ENCODE measurements at places on chromosomes 2 and 18. TPM values are rescaled to one million over a fixed set of nuclear protein-coding genes. Genes with fewer than 3 reads are reported as not detected.

NOSTRIN gene
- 0.18 TPM for total RNA-seq

B3GNT7 gene
- not detected for total RNA-seq

EIF4E2 gene
- 69.5 TPM for total RNA-seq

SAP130 gene
- 7.8 TPM for total RNA-seq

TBR1 gene
- not detected for total RNA-seq

RFX8 gene
- 1.8 TPM for total RNA-seq

DLX1 gene
- not detected for total RNA-seq

NABP1 gene
- total RNA-seq, result 36.9 TPM

GAREM2 gene
- 0.89 TPM for total RNA-seq

UCN gene
- total RNA-seq, result not detected

LIPG gene
- total RNA-seq, result 2.9 TPM

FSHR gene
- not detected for total RNA-seq

SMC6 gene
- total RNA-seq, result 15.0 TPM

SPC25 gene
- total RNA-seq, result 14.7 TPM

PLEK gene
- total RNA-seq, result not detected

CPO gene
- total RNA-seq, result not detected

SMIM21 gene
- not detected for total RNA-seq

KIF5C gene
- 0.18 TPM for total RNA-seq

SLC9A4 gene
- total RNA-seq, result not detected

PRR30 gene
- total RNA-seq, result not detected

TXNDC2 gene
- total RNA-seq, result not detected

AGXT gene
- total RNA-seq, result not detected

BCL11A gene
- total RNA-seq, result under 0.01 TPM

CCBE1 gene
- total RNA-seq, result 45.6 TPM

SLC35G4 gene
- not detected for total RNA-seq

DRC1 gene
- total RNA-seq, result 0.58 TPM

ATP6V1C2 gene
- 0.18 TPM for total RNA-seq

ANKRD30B gene
- not detected for total RNA-seq

KCNF1 gene
- total RNA-seq, result not detected

GDF7 gene
- total RNA-seq, result 0.53 TPM

C2orf66 gene
- not detected for total RNA-seq

VIT gene
- 1.4 TPM for total RNA-seq

LAMA1 gene
- 21.6 TPM for total RNA-seq

DSG1 gene
- not detected for total RNA-seq

NTSR2 gene
- total RNA-seq, result not detected

SPHKAP gene
- not detected for total RNA-seq

NDUFS1 gene
- total RNA-seq, result 179 TPM

SLC8A1 gene
- total RNA-seq, result 17.9 TPM

BOLL gene
- total RNA-seq, result not detected

CD28 gene
- not detected for total RNA-seq

ACTR1B gene
- 92.0 TPM for total RNA-seq

PLB1 gene
- 1.9 TPM for total RNA-seq

ALPG gene
- not detected for total RNA-seq

ERBB4 gene
- not detected for total RNA-seq
